D341Med (cell line): ENCODE measurements at places on chromosomes 5 and 9.

DNA sequence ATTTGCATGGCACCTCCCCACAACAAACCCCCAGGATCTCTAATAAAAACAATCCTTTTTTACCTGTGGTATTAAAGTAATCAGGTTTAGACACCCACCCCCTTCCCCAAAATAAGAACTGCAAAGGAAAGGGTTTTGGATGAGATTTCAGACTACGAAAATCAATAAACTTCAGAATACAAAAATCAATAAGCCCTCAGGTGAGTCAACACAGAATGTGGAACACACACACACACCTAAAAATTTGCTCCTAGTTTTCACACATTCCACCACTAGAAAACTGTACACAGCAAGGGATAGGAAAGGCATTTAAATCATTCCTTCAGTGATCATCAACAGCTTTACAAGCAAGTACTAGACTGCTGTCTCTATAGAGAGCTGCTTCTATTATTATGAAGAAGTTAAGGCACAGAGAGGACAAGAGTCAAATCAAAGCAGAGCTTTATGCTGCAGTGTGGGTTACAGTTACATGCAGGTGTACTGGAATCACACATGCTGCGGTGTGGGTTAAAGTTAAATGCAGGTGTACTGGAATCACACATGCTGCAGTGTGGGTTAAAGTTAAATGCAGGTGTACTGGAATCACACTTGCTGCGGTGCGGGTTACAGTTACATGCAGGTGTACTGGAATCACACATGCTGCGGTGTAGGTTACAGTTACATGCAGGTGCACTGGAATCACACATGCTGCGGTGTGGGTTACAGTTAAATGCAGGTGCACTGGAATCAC is 36.3 kb downstream of the PFDN1 start:
- DNase-seq, result no peak

DNA sequence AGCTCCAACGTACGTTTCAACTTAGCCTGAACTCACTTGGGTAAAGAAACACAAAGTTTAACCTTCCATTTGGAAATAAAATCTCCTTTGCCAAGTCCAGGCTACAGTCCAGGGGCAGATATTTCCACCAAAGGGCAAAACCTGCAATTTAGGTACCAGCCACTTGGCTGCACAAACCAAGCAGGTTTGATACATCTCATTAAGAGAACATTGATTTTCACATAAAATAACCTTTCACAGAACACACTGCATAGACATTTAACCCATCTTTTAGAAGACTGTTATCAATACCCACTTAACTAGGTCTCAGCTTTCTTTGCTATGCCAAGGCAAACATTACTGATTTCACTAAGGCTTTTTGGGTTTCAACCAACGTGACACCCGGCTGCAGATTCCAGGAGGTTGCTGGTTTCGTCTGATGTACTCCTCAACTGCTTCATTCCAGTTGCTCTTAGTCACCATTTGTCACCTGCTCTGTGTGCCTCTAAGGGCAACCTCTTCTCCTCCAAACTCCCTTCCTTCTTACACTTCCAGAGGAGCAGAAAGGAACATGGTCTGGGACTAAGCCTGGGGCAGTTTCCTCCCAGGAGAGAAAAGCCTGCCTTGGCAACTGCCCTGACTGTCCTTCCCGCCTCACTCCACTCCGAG is 67.1 kb downstream of the EPB41L4B start:
- no peak for DNase-seq

GRCh38 chr9:112487799-112488340 is 1.2 kb downstream of the KIAA1958 start:
- no peak for DNase-seq

- DNase-seq, result peak; percentile 70
Measured at GRCh38 chr5:151935135-151935695, 10.6 kb upstream of the GLRA1 start.

DNA sequence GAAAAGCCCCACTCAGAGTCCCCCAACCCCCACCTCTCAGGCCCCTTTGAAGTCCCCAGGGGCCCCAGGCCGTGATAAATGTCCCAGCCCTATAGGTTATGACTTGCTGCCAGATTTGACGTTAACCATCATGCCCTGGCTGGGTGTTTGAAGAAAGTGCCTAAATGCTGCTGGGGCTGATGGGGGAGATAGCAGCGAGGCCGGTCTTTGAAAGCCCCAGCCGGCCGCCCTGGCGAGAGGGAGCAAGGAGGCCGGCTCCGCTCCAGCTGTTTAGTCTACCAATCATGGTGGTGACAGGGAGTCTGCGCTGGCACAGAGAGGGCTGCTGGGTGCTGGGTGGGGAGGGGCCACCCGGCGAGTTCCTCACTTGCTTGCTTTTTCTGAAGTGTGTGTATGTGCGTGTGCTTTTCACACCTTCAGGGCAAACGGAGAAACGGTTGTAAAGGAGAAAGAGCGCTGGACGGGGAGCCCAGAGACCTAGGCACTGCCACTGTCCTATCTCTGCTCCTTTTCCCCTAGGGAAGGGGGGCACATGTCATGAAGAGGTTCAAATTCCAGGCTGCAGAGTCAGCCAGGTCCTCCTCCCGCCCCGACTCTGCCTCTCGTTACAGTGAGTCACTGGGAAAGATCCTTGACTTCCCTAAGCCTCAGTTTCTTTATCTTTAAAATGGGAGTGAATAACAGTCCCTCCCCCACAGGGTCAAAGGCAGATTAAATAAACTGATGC is 126.1 kb upstream of the HAND1 start:
- DNase-seq, result peak; percentile 55
